Cerebellar nuclear complex (tissue), 1 donor: ENCODE measurements at places on chromosomes 2 and 18.
A peak's percentile ranks its signal among the peaks of the same experiment; 100 is the strongest.

DNA sequence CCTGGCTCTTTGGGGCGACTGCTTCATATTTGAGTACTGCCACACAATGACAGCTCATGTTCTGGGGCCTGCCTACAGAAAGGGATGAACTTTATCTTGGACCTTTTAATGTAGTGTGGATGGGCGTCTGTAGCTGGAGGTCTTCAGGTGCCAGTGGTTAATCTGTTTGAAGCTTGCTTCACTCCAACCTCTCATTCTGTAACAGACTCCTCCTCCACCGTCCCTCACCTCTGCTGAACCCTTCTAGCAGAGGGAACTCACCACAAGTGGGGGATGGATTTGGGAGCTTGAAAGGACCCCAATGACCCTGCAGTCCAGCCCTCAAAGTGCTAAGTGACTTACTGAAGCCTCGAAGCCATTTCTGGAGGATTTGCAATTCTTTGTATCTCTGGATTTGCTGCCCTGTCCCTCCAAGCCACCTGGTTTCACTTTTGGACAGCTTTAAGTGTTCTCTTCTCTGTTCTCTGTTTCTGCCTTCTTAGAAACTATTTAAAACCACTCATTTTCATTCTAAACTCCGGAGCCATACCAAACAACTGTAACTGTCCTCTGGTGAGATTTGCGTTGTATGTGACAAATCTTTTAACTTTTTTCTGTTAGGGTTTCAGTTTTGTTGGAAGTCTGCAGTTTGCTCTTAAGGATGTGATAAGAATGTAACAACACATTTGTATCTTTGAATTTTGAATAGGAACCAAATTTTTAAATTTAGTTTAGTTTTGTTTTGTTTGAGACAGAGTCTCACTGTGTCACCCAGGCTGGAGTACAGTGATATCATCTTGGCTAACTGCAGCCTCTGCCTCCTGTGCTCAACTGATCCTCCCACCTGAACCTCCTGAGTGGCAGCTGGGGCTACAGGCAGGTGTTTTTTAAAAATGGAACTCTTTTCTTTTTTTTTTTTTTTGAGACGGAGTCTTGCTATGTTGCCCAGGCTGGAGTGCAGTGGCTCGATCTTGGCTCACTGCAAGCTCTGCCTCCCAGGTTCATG, 37.0 kb upstream of the CASP8 start:
- no peak for DNase-seq

DNA sequence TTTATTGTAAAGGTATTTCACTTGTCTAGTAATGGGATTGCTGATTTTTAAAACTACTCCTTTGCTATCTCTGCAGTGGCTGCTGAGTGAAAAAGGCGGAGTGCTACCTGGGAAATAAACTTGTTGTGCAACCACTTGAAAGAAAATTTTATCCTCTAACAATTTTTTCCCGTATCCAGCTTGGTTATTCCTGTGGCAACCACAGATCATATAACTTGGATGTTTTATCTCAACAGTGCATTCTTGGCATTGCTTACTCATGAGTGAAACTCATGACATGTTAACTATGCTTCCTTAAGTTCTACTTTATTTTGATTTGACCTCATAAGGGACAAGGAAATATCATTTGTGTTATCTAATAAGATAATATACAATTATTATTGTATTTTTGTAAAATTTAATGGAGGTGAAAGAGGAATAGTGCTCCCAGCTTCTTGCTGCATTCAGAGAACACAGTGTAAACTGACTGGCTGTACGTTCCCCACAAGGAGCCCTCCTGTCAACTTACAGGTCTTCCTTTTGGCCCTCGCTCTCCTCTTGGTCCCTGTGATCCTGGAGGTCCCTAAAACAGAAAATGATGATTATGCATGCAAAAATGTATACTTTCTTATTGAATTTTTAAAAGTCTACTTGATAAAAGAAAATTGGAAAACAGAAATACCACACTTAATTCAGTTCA, 82.7 kb downstream of the COL5A2 start:
- no peak for DNase-seq

DNA sequence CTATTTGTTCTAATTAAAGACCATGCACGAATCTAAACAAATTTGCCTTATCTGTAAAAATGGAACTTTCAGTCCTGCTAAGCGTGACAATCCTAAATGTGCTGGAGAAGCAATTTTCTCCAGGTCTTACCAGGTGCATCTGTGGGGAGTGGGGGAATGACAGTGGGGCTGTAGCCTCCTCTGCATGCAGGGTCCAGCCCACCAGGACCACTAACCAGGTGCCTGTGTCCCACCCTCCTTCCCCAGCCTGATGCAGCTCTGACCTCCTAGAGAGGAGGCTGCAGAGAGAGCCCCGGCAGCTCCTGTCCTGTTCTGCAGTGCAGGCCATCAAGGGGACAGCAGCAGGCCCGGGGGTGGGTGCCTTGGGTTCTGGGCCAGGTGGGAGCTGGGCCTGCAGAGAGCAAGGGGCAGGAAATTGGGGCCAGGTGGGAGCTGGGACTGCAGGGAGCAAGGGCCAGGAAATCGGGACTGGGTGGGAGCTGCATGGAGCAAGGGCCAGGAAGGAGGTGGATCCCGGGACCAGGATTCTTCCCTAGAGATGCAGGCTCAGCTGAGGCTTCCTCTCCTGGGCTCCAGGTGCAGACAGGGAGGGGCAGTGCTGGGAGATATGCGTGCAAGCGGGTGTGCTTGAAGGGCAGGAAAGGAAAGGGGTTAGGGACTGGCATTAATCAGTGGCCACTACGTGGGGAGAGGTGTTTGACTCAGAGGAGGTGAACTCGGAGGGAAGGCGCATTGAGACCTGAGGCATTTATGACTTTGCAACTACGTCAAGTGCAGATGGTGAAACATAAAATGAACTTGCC, 185.3 kb downstream of the ANKRD30B start:
- DNase-seq, result no peak

DNA sequence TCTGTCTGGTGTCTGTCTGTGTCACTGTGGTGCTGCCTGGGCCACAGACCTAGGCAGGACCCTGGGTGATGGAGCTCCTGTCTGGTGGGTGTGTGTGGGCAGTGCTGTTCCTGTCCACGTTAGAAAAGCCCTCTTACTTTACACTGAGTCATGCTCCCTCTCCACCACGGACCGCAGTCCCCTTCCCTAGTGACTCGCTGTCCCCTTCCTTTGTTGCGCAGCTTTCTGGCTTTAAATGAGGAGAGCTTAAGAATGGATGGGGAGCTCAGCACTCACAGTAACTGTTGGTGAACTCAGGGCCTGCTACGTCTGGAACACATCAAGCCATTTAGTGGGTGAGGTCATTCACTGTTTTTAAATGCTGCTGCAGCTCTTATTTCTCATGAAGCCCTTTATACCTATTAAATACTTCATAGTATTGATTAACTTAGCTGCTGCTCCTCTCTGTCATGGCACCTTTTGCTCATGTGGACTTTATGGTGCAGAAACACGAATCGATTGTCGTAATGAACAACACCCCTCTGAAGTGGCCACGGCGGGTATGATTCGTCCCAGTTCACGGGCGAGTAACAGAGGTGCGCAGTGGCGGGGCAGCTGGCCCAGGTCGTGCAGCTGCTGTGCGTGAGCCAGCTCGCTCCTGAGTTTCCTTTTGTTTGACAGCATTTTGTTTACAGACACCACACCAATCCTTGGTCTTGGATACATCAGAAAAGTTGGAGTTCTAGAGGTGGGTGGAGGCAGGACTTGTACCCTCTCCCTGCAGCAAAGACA, 100.4 kb downstream of the LDLRAD4 start:
- no peak for DNase-seq

DNA sequence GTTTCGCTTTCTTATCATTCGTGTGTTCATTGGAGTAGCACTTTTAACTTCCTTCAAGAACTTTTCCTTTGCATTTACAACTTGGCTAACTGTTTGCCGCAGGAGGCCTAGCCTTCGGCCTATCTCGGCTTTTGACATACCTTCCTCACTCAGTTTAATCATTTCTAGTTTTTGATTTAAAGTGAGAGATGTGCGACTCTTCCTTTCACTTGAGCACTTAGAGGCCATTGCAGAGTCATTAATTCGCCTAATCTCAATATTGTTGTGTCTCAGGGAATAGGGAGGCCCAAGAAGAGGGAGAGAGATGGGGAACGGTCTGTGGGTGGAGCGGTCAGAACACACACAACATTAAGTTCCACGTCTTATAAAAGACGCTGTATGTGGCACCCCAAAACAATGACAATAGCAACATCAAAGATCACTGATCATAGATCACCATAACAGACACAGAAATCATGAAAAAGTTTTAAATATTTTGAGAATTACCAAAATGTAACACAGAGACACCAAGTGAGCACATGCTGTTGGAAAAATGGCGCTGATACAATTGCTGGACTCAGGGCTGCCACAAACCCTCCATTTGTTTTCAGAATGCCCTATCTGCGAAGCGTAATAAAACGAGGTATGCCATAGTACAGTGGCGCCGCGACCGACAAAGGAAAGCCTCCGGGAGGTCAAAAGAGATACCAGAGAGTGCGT, 553 bp downstream of the TIGD1 start:
- no peak for DNase-seq

GRCh38 chr2:74021407-74021755, 36.7 kb downstream of the TET3 start:
- DNase-seq, result no peak

- no peak for DNase-seq
Observed at GRCh38 chr2:217937446-217937845, 65.3 kb downstream of the TNS1 start.

GRCh38 chr18:8478166-8478967, 130.9 kb upstream of the RAB12 start:
- no peak for DNase-seq

DNA sequence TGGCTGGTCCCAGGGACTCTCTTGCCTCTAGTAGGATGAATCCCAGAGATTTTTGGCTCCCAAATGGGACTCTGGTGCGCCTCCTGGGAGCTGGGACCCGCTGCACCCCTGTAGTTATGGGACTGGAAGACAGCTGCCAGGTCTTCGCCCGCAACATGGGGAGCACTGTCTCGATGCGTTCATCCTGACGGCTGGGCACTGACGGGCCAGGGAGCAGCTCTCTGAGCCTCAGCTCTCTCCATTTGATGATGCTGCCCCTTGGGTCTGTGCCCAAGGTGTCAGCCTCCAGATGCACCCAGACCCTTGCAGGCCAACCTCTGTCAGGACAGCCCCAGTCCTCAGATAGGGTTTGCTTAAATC, 9.3 kb upstream of the ARMC9 start:
- no peak for DNase-seq

GRCh38 chr18:48580782-48581181, 42.0 kb downstream of the CTIF start:
- no peak for DNase-seq

- no peak for DNase-seq
Observed at GRCh38 chr2:12964904-12965539, 248.3 kb downstream of the TRIB2 start.

- no peak for DNase-seq
Observed at GRCh38 chr18:44342946-44343345, 337.7 kb upstream of the SETBP1 start.

DNA sequence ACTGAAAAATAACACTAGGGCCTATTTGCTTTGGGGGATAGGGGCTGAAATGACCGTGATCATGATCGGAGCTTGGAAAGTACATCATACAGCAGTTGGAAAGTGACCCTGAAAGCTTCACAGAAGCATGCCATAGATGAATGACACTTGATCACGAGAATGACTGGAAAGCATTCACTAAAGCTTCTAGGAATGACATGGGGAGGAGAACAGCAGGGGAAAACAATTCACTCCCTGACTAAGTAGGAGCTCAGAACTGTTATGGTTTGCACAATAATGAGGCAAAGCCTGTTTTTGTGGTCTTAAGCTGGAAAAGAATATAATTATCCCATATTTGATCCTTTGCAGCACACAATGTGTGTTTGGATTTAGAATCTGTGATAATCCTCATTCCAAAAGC, 237.5 kb downstream of the NOL4 start:
- no peak for DNase-seq

DNA sequence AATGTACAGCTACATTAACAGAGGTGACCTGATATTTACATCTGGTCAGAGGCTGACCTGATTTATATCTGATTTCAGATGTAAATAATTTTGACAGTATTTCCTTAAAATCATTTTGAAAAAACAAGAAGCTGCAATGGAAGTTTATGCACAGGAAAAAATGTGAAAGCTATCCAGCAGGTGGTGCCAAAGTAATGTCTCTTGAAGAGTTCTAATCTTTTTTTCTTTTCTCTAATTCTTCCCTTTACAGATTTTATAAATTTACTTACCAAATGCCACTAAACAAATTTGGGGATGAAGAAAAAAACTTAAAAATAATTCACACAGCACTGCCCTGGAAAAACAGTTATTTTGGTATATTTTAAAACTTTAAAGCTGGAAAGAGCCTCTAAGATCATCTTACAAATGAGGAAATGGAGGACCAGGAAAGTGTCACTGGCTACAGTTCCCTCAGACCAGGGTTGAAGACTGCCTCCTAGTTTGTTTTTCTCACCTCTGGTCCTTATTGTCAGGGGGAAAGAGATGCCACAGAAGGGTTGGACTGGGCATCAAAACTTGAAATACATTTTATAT, 16.4 kb upstream of the FBLN7 start:
- peak; percentile 8 for DNase-seq

DNA sequence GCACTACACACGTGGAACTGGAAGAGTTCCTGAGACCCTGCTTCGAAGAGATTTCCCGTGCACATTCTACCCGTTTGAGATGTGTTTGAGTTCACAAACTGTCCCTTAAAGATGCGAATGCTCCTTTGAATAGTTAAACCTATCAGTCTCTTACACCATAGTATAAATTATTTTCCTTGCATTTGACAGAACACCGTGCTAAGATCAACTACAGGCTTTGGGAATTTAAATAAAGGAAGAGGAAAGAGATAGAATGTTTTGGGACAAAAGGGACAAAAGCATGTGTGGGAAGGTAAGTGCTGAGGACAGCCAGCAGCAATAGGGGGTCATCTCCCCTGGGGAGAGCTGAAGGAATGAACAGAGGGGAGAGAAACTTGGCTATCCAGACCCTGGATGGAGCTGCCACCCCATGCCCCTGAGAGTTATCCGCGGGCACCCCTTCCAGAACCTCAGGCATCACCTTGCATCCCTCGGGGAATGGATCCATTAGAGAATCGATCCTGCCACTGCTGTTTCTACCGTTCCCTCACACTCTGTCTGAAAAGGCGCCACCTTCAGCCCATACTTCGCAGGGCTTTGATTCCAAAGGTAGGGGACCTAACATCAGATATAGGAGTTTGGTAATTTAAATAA, 888 bp upstream of the ADCY3 start:
- DNase-seq, result no peak

GRCh38 chr2:215626812-215627281, 191.0 kb upstream of the FN1 start:
- DNase-seq, result no peak

GRCh38 chr2:54092940-54093339, 22.5 kb upstream of the ACYP2 start:
- DNase-seq, result no peak

DNA sequence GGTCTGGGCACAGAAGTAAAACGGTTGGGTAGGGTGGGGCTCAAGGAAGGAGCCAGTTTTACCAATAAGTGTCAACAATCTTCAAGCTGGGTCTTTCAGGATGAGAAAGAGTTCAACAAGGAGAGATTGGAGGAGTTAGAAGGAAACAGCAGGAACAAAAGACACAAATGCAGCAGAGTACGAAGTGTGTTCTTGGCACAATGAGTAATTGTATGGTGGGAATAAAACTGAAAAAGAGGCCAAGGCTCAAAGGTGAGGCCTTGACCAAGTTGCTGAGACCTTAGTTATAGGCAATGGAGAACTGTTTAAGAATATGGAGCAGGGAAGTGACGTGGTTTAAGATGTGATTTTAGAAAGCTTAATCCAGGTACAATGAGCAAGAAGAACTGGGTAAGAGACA, 230.3 kb downstream of the PDE11A start:
- DNase-seq, result no peak
